ENCODE measurements at places on chromosomes 1 and 21.

GRCh38 chr1:230249695-230250480, 176.2 kb downstream of the PGBD5 start:
- DNase-seq = no peak

DNA sequence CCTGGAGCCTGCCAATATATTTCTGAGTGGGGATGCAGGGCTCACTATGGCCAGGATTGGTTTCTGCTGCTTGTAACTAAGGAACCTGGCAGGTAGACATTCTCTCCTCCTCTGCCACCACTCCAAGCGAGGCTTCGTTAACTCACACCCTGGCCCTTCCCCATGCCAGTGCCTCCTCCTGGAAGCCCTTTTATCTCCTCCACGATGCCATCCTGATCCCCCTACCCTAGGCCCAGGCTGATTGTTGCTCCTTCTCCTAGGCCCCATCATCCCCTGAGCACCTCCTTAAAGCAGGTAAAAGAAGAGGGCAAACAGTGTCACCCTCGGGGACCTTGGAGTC, 118.5 kb downstream of the DMRTB1 start:
- no peak for DNase-seq

GRCh38 chr21:42505090-42505726, 8.4 kb upstream of the SLC37A1 start:
- no peak for DNase-seq

DNA sequence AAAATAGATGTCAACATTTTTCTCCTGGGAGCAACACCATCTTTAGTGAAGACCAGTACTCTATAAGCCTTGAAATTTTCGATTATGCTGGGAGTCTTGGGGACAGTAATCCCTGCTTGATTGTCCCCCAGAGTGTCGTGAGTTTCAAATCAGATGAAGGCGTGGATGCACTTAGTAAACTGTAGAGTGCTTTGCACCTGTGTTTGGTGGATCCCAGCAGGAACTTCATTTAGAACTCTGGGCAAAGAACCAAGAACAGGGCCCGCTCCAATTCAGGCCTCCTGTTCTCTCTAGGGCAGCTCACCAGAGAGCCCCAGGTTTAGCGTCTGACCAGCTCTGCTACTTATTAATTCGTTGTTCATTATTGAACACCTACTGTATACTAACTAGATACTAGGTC, 1.5 kb downstream of the GPX7 start:
- no peak for DNase-seq

DNA sequence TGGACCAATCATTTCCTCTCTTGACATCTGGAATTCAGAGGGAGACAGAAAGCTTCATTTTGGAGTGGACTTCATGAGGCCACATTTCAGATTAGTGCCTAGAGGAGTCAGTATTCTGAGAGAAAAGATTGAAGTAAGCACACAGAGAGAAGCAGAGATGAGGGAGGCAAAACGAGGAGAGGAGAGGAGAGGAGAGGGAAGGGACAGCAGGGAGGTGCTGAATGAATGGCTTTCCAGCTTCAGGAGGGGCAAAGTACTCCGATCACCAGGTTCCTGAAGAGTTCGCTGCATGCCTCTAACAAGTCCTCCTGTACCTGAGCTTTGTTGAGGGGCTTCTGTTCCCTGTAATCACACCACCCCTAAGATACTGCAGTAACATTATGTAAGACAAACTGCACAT, 76.0 kb downstream of the NRIP1 start:
- no peak for DNase-seq

GRCh38 chr1:62407398-62408009, 29.3 kb upstream of the USP1 start:
- DNase-seq = peak; percentile 55

GRCh38 chr1:3691421-3692204, 39.3 kb downstream of the TP73 start:
- no peak for DNase-seq

GRCh38 chr1:204414016-204414415, 2.4 kb upstream of the PPP1R15B start:
- no peak for DNase-seq
